NT2/D1 (cell line): ENCODE measurements at places on chromosomes 1 and 21.

GRCh38 chr1:94246692-94247137, 9.3 kb upstream of the ARHGAP29 start:
- DNase-seq: no peak

- no peak for DNase-seq
Observed at GRCh38 chr1:39524591-39525365, 33.3 kb downstream of the BMP8A start.

DNA sequence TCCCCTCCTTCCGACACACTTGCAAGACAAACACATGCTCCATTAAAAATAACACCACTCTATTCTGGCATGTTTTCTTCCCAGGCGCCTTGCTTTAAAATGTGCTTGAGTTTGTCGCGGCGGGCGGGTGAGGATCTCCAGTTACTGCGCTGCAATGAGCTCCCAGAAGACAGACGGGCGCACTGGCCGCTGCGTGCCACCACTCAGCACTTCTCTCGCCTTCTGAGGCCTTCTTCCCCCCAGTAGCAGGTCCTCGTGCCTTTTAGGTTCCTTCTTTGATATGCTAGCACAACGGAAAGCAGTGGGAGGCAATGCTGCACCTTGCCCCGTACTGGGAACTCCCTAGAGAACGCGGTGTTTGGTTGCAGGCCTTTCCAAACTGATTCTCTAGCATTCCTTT, 279.5 kb upstream of the NR5A2 start:
- DNase-seq: no peak

DNA sequence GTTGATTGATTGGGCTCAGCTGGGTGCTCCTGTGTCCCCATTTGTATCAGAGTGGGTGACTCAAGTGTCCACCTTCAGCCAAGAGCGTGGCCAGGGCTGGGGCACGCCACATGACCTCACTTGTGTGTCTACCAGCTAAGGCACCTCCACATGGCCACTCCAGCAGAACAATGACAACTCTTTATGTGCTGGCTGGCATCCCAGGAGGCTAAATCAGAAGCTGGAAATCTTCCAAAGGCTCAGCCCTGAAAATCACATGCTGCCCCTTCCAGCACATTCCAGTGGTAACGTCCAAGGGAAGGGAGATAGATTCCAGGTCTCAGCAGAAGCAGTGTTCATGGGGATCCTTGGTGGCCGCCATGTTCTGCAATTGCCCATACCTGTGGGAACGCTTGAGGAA, 585.5 kb downstream of the AJAP1 start:
- no peak for DNase-seq

DNA sequence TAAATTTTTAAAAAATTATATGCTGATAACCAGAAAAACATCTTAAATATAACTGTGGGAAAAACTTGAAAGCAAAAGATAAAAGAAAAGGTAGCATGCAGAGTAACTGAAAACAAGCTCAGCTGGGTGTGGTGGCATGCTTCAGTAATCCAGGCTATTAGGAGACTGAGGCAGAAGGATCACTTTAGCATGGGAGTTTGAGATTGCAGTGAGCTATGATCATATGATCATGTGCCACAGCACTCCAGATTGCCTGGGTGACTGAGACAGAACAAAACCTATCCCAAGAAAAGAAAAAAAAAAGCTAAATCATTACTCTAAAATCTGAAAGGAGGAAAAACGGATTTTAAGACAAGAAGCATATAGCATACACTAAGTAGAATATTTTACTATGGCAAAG, 1624.0 kb downstream of the AMY1C start:
- DNase-seq: no peak

- peak; percentile 56 for DNase-seq
Observed at GRCh38 chr1:1540090-1540817, at the start of gene TMEM240. TSS of gene TMEM240 (minus strand) at chr1:1540624. CDS start at chr1:1540346, 278 bp downstream.

DNA sequence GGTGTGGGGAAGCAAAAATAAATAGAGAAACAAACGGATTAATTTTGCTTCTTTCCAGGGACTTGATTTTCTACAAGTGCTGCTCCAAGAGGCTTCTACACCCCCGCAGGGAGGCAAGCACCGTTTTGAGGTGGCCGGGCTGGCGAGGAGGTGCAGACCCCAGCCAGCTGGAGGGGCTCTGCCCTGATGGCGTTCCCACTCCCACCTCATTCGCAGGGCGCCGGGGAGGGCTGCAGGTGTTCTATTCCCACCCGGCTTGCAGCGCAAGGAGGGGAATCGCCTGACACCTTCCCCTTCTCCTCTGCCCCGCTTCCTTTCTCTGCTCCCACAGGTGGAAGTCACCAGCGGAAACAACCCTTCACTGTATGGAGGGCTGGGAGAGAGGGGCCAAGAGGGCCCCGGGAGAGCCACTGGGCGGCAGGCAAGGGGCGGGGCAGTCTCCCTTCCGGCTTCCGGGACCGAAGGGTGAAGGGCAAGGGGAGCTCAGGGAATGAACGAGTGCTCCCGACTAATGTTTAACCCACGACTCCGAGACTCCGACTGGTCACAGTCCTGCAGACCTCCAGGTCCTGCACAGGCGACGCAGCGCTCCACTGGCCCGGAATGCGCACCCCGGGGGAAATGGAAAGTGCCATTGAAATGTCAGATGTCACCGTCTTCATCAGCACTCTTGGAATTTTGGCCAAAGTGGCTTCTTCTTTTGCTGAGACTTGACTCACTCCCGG, 29.1 kb downstream of the TEX35 start:
- peak; percentile 27 for DNase-seq

DNA sequence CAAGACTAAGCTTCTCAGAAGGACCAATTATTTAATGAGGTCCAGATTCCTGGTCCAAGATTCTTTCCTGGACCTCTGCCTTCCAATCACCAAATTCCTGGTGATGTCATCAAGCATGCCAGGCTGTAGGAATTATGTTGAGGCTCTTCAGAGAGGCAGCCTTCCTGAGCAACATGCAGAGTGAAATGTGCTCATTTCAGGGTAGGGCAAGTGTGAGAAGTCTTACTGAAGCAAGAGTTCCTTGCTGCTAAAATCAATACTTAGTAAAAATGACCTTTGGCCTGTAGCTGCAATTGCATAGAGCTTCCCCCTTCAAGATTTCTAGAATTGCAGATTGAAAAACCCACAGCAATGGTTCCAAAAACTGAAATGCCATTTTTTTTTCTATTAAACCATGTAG, 31.7 kb upstream of the BCAR3 start:
- DNase-seq: no peak

DNA sequence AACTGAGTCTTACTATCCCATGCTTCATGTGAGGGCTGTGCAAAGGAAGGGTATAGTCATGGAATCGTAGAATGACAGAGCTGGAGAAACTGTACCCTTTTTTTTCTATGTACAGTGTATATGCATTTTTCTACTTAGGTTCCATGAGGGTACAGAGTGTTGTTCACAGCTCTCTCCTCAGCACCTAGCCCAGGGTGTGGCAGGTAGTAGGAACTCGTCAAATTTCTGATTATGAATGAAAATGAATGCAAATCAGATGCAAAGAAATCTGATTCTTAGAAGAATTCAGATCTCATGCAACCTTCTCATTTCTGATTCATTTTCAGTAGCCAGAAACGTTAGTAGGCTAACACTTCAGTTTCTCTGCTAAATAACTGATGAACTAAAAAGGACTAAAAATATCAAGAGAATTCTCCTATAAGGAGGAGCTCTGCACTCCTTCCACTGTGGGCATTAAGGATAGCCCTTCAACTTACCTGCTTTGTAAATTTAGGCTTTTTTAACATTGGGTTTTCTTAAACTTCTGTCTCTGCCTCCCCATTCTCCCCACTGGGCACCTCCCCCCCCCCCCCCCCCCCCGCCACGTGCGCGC, 18.0 kb upstream of the HHAT start:
- DNase-seq: no peak

GRCh38 chr21:31140676-31141075, 102.4 kb upstream of the KRTAP19-8 start:
- no peak for DNase-seq

DNA sequence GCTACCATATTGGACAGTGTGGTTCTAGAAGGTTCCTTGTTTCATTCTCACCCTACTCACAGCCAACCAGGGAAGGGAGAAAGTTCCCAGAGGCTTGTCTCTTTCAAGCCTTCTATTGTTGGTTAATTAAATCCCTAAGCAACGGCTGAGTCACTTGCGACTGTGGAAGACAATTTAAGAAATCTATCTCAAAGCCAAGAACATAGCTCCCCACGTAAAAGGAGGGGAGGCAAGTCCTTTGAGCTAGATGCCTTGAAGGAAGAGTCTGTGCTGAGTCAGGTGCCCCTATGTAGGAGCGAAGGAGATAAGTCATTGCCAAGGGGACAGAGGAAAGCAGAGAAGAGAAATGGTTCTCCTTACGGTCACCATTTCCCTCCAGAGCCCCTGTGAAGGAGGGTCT, 79.4 kb upstream of the PPP2R5A start:
- DNase-seq: no peak

DNA sequence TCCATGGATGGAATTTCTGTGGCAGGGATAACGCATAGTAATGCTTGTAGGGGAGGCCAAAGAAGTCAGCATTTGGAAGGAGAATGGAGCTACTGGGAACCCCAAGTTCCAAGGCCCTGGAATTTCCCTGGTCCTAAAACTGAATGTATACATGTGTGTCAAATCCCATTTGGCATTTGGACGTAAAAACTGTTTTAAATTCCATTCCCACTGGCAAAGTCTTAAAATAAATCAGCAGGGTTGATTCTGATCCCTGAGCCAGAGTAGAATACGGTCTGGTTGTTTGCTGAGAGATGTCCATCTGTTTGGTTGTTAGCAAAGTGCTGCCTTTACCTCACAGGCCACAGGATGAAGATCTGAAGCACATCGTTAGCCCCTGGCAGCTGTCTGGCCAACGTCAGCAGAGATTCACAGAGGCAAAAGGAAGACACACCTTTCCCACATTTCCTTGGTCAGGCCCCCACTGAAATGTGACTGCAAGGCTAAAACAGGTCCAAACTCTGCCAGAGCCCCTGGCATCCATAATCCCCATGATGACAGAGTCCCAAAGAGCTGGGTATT, 62.2 kb downstream of the GORAB start:
- no peak for DNase-seq

DNA sequence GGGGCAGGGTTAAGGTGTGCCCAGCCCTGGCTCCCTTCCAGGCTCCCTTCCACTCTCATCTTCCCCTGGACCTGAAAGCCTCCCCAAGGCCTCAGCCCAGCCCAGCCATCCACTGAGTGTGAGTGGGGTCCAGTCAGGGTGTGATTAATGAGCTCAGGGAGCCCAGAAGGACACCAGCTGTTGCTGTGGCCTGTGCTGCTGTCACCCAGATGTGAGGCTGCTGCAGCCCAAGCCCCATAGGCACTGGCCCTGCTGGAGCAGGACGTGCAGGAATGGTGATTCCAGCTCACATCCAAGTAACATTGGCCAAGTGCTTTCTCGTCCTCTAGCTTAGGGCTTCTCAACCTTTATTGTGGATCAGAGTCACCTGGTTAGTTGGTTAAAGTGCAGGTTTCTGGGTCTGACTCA, 77.6 kb downstream of the EPHB2 start:
- DNase-seq: no peak

DNA sequence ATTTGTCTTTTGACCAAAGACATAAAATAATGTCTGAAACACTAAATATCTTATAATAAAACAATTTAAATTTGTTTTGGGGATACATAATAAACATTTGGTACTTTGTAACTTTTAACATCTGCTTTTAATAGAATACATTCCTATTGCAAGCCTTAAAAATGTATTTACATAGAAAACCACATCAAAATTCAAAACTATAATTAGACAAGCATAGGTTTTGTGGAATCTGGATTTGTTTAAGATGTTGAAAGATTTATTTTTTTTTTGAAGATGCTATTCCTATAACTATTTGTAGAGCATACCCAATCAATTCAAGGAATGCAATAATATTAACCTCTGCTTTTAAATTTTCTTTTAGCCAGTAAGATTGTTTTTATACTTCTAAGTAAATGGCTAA, 125.7 kb downstream of the FMN2 start:
- DNase-seq: no peak

DNA sequence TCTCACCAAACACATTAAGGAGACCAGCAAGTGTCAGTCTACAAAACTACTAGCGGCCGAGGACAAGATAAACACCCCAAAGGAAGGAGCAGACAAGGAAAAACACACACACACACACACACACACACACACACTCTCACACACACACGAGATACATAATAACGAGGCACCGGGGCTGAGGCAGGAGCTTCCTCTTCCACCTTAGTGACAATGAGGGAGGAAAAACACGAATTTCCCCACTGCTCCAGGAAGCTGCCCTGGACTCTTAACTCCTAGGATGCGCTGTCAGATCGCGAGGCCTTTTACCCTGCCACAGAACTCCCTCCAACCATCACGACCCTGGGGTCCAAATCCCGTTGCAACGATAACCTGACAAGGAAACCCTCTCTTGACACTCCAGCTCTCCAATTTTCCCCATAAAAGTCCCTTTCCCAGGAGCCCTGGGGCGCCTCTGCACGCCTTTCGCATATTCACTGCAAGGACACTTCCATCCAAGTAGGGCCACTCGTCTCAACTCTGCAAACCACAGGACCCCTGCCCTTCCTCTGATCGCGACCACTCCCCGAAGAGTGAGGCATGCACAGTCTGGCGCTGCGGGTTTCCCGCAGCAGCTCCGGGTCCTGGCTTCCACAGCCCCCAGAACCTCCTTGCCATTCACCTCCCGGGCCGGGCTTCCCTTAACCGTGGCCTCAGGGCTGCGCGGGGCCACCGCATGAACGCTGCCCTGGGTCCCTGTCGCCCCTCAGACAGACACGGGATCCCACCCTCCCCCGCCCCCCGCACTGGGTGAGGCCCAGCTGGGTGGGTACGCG, 581 bp downstream of the ETV3 start:
- DNase-seq: no peak

GRCh38 chr1:67639361-67639760, 45.6 kb upstream of the GADD45A start:
- no peak for DNase-seq

DNA sequence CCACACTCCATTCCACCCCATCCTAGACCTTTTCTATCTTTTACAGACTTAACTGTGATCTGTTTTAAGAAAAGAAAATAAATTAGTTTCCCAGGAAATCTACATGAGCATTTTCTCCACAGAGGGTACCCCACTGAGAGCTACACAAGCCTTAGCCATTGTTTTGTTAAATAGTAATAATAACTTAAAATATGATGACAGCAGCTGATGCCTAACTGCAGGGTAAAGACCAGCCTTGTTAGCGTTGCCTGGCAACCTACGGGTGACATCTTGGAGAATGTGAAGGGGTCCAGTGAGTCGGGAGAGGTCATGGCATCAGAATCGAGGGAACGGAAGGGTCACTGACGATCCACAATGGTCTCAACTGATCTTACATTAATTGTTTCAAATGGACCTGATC, 233.2 kb upstream of the PBX1 start:
- no peak for DNase-seq

- no peak for DNase-seq
Observed at GRCh38 chr21:16072737-16073136, 343.0 kb downstream of the USP25 start.

DNA sequence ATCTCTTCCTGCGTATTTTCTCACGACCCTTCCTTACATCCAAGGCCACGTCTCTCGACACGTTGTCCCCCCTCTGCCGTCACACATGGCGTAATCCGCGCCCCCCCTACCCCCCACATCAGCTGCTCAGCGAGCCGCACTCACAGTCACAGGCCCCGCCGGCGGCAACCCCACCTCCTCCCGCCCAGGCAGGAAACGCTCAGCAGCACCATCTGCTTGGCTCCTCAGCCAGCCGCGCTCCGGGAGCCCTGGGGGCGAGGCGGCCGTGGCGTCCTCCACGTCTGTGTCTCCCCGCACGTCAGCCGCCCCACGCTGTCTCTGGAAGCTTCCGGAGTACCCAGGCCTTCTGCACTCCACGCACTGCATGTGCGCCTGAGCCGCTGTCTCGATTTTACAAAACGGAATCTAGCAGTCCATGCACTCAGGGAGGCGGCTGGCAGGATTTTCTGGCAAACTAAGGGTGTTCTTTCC, 64.6 kb downstream of the SIK1 start:
- no peak for DNase-seq
